ENCODE measurements at places on chromosomes 1 and 21.

DNA sequence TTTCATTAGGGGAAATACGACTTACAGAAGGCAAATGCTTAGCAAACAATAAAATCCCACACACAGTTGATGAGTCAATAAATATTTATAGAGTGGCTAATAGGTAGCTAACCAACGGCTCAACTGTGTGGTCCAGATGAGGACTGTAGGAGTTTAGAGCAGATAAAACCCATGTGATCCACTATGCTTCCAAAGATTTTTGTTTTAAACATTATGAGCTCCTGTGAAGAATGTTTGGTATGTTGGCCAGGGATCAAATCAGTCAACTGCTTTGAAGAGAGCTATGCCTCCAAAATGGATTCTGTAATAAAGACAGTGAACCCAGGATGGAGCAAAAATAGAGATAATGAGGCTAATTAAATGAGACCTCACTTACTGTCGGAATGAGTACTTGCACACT lies 72.3 kb upstream of the COL11A1 start:
- no peak for DNase-seq

GRCh38 chr1:164587617-164588501 lies 28.9 kb downstream of the PBX1 start:
- no peak for DNase-seq

DNA sequence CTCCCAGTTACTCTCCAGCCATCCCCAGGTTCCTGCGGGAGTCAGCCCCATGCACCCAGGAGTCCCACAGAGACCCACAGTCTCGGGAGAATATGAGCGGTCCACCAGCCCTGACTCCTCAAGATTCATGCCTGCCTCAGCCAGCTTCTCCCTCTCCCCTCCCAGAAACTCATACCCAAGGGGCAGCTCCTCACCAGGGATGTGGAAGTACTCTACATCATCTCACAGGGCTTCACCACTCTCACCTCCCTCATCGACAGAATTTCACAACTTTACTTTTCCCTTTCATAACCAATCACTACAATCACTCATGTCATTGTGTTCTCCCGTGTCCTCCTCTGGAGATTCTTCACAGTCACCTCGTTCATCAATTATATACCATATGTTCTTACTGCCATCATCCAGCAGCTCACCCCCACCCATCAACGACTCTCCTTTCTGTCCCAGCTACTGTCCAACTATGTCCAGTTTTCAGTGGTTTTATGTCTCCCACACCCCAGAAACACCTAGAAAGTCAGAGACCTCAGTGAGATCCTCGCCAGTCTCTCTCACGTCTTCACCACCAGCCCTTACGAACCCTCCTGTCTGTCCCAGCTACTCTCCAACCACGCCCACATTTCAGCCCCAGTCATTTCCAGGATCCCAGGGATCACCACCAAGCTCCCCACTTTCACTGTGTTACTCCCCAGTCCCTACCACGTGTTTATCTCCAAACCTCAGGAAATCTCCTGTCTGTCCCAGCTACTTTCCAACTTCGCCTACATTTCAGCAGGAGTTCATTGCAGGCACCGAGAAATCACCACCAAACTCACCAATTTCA lies 1530.1 kb upstream of the TPTE start:
- no peak for DNase-seq

DNA sequence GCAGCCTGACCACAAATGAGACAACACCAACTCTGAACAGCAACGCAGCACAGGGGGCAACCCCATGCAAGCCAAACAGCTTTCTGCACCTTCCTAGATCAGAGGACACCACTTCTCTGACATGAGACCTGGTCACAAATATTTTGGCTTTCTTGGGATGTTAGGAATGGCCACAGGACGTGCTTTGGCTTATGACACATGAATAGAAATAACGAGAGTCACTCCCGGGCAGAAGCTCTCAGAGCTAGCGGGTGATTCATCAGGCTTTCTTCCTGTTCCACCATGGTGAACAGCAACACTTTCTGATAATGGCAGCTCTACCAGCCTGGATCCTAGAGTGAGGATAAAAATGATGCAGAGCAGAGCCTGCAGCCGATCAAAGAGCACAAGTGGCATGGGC lies 39.4 kb downstream of the PAFAH2 start:
- DNase-seq: no peak

GRCh38 chr1:5938101-5938646 lies 54.1 kb downstream of the NPHP4 start:
- no peak for DNase-seq

GRCh38 chr1:107474877-107475612 lies 334.2 kb downstream of the NTNG1 start:
- DNase-seq: no peak

DNA sequence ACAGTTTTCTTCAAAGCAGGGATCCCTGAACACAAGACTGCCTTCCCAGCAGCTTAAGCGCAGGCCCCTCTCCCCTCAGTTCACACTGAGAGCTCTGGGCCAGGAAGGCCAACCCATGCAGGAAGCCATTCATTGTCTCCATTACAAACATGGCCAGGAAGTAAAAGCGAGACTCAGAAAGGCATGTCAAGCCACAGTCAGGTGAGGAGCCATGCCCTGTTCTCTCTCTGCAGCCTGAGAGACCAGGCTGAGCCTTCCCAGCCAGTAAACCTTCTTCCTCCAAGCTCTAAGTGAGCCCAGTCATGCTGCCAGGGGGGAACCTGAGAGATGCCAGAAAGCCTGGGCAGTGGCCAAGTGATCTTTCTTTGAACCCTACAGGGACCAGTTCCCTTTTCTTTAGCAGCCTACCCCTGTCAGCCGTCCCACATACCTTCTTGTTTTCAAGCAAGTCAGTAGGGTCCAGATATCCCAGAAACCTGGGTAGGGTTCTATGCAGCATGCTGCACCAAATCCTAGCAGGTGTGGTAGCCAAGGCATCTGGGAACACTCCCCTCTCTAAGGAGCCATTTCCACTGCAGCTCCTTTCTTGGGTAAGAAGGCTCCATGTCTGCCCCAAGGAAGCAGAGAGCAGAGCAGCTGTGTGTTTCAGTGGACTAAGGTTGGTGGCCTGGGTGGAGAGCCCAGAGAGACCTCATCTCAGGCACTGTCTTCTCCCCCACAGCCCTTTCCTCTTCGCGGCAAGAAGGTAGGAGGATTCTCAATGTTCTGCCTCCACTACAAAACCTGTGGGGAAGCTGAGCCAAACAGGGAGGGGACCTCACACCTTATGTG lies 977 bp downstream of the TRAF3IP3 start:
- no peak for DNase-seq

DNA sequence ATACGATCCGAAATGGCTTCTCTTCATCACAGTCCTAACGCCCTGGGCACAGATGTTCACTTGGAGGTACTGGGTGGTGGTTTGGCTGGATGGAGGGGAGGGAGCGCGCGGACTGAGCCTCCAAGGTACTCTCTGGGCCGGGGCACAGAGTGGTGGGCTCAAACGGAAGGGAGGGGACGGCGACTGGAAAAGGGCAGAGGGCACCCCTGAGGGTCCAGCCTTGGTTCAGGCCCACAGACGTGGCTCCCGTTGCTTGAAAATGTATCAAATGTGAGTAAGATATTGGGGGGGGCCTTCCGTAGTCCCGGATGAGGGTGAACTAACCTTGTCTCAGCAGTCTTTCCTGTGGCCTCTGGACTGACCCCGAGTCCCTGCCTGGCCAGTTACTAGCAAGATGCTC lies 463 bp downstream of the IL12RB2 start:
- no peak for DNase-seq

DNA sequence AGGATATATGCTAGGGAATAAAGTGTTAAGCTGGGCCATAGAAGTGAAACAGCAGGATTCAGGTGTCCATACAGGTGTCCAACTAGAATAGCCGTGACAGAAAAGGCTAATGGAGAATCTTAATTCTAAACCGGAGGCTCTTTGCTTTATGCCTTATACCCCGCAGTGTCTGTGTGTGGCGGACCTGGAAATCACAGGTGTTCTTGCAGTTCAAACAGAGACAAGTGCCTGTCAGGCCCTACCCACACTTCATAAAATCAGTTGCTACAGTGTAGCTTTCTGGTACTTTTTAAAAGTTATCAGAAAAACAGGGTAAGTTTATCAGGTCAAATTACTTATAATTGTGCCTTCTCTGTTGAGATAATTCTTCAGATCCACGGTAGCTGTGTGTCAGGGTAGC lies 293.9 kb downstream of the LRRC7 start:
- DNase-seq: no peak

- DNase-seq: no peak
Measured at GRCh38 chr1:236407059-236407458, 13.0 kb downstream of the EDARADD start.

- no peak for DNase-seq
Measured at GRCh38 chr1:66088787-66089186, 296.1 kb downstream of the PDE4B start.

DNA sequence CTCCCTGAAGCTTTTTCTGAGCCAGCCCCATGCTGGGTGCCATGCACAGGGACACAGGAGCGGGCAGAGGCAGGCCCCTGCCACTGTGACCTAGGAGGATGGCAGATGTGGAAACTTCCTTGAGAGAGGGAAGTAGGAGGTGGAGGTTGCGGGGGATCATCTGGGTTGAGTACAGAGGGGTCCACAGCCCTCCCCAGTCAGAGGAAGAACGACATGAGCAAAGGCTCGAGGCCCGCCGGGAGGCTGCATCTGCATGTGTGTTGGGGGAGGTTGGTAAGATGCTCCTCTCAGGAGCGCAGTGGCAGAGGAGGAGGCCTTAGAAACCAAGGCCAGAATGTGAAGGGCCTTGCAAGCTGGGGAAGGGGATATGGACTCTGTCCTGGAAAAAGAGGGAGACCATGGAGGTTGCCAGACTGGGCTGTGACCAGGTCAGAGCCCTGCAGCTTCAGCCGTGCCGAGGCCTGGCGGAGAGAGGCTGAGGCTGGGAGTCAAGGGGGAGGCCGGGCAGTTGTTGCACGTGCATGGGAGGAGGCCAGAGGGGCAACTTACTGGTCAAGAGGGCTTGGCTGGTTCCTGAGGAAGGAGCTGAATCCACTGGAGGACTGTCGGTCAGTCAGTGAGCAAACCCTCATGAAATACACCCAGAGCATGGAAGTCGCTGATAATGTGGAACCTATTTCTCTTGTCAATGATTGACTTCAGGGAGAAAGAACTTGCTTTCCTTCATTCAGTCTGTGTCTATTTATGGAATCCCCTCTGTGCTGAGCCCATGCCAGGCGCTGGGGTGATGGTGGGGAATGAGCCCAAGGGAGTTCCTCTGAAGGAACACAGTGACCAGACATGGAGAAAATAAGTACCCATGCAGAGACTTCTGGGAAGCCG lies 31.7 kb downstream of the A3GALT2 start:
- DNase-seq: no peak

DNA sequence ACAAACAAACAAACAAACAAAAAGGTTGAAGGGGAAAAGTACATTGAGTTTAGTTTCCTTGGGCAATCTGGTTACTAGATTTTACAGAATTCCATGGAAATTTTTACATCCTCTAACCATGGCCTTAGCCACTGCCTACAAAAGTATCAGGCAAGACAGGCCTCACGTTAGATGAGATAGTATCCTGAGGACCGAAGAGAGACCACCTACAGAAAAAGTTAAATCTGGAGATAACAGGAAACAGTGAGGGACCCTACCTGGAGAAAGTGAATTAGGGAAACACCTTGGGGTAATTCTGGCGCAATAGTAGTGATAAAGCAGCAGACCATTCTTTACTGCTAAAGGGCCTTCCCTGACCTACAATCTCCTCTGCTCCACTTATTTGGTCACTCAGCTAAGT lies 8.7 kb downstream of the RAB29 start:
- DNase-seq: no peak

DNA sequence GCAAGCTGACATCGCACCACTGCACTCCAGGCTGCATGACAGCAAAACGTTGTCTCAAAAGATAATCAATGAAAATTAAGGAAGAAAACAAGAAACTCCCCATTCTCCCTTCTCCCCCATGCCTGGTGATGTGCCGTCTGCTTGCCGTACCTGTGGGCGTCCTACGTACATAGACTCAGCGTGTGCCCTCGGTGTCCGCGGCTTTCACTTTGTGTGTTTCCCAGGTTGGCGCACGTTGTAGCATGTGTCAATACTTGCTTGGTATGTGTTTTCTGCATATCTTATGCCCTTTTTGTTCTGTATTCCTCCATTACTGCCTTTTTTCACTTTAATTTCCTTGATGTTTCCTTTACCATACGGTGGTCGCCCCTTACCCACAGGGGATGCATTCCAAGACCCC lies 53.8 kb downstream of the PCNT start:
- DNase-seq: no peak

- no peak for DNase-seq
Measured at GRCh38 chr1:180185281-180185680, 30.6 kb downstream of the QSOX1 start.

DNA sequence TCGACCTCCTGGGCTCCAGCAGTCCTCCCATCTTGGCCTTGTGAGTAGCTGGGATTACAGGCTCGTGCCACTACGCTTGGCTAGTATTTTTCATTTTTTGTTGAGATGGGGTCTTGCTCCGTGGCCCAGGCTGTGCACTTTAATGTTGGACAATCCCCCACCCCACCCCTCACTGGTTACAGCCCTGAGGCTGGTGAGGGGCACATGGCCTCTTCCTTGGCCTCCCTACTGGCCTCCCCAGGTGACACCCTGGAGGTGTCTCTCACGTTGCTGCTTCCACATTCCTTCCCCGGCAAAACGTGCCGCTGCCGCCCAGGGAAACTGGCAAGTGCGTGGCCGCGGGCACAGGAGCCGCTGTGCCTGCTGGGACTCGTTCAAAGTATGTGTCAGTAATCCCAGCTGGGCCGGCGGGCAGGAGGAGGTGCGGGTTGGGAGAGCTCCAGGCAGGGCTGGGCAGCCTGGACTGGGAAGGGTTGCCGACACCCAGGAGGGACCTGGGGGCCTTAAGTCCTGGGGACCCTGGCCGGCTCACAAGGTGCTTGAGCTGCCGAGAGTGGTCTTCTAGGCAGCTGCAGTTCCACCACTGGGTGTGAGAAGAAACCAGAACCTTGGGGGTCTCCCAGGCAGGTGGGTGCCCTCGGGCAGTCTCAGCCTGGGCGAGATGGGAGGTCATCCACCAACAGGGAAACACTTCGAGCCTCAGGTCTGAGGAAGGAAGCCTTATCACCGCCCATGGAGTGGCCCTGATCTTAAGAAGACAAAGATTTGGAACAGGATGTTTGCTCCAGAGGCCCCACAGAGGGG lies 6.5 kb downstream of the WNT3A start:
- no peak for DNase-seq

DNA sequence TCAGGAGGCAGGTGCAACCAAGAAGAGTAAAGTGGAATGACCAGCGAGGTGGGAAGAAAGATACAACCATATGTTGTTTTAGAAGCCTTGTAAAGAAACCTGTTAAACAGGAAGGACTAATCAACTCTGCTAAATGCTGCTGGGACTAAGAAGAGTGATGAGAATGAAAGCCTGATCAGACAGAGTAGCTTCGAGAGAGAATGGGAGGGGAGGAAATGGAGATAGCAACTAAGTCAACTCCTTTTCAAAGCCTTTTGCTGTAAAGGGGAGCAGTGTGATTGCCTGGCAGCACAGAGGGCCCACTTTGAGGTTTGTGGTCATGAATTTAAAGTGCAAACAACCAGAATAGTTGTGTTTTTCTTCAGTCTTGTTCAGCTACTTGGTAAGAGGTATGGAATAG lies 31.4 kb downstream of the SLC30A7 start:
- peak; percentile 12 for DNase-seq

GRCh38 chr1:12339396-12339795 lies 109.6 kb downstream of the VPS13D start:
- DNase-seq: no peak
